ENCODE measurements at places on chromosomes 7 and 10. TPM values are rescaled to one million over a fixed set of nuclear protein-coding genes. Genes with fewer than 3 reads are reported as not detected.

DNA sequence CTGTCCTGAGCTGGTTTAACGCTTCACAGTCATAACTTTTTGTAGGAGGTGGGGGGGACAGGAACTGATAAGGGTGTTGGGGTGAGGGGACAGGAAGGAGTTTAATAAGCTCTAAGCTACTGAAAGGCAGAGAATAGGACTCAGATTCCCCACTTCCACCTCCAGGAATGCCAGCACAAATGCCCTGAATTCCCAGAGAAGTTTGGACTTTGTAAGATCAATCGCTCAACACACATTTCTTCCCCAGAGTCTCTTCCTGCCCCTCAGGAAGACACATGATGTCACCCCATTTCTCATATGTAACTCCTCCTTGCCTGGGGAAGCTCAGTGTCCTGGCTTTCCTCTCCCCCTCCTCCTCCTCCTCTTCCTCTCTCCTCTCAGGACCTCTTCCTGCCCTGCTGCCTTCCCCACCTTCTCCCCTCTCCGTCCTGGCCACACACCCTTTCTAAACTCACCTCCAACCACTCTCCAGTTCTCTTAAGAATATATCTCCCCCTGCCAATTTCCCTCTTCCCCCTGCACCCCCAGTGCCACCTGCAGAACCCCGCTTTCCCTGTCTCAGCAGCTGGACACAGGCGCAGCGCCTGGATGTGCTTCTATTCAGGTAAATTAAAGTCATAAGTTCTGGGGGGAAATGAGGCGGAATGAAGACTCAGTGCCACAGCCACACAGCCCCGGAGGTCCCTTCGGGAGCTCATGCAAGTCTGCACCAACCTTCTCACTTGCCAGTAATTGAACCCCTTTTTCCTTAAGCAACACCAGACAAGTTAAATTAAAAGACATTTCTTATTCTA lies 5.3 kb upstream of the LOXL4 start:
- peaks cover 26% of the 10 kb centered on the region for H3K4me1 ChIP-seq
- H3K4me3 ChIP-seq = no peak overlapping the region
- no peaks in the 10 kb centered on the region for H3K36me3 ChIP-seq
- no peaks in the 10 kb centered on the region for H3K27me3 ChIP-seq
- H3K27ac ChIP-seq = no peak overlapping the region

- no peak for DNase-seq
- H3K4me1 ChIP-seq = no peaks in the 10 kb centered on the region
- H3K36me3 ChIP-seq = no peaks in the 10 kb centered on the region
- no peak overlapping the region for H3K4me3 ChIP-seq
- H3K27me3 ChIP-seq = peaks cover 7% of the 10 kb centered on the region
Observed at GRCh38 chr10:26386781-26387180, 51.4 kb upstream of the APBB1IP start.

DNA sequence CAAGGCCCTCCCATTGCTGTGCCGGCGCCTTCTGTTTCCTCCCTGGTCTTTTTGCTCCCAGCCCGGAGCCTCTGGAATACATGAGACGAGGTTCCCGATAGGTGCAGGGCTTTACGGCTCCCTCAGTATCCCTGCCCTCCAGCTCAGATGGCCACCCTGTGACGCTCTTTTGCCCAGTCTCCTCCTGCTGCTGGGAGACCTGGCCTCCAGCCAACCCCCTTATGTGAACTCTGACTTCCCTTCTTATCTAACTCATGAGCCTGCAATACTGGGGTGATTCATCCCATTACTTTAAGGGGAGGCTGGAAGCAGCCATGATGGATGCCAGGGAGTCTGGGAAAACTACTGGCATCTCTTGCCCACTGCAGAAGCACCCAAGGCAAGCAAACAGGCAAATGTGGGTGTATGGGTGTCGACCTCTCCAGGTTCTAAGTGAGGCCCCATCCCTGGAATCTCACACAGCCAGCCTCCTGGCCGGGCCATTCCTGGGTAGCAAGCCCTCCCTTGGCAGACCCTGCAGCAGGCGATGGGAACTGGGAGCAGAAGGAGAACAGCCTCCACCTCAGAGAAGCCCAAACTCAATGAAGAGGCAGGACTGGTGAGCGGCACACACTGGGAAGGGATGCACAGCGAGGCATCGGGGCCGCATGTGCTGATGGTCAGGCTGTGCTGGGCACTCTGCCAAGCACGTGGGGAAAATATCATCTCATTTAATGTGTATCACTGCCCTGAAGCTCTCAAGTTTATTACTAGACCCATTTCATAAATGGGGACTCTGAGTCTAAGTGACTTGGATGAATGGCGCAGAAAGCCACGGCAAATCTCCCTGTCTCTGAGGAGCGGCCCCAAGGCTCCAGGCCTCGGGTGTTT lies 97.5 kb downstream of the FAM53B start:
- no peak overlapping the region for H3K27ac ChIP-seq
- no peaks in the 10 kb centered on the region for H3K36me3 ChIP-seq
- DNase-seq = peak; percentile 57
- no peaks in the 10 kb centered on the region for H3K27me3 ChIP-seq
- H3K4me3 ChIP-seq = no peak overlapping the region

DNA sequence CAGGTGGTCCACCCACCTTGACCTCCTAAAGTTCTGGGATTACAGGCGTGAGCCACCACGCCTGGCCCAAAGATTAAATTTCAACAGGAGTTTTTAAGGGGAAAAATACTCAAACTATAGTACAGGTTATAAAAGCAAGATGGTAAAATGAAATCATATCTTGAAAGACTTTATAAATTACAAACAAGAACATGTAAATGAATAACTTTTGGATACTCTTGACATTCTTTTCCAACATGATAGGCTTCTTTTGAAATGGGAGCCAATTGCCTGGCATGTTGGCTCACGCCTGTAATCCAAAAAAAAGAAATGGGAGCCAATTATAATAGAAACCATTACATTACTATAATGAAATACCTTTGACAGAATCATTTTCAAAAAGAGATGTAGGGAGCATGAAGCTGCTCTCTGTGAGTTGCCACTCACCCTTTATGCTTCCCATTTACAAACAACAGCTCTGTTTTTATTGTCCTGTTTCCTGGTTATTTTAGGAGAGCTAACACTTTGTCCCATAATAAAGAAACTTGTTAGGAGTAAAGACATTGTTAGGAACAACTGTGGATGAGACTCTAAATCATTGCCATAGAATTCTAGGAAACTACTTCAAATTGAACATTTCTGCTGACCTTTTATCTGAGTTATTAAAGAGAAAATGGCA lies 24.6 kb upstream of the MCU start:
- no peaks in the 10 kb centered on the region for H3K27me3 ChIP-seq
- peaks cover 15% of the 10 kb centered on the region for H3K4me1 ChIP-seq
- no peak overlapping the region for H3K4me3 ChIP-seq

- H3K4me3 ChIP-seq = no peak overlapping the region
- no peak for DNase-seq
- no peaks in the 10 kb centered on the region for H3K36me3 ChIP-seq
- no peaks in the 10 kb centered on the region for H3K27me3 ChIP-seq
- peaks cover 9% of the 10 kb centered on the region for H3K4me1 ChIP-seq
Observed at GRCh38 chr7:149717481-149717880, 55.9 kb downstream of the ZNF467 start.

- H3K4me1 ChIP-seq = peaks cover 32% of the 10 kb centered on the region
- no peaks in the 10 kb centered on the region for H3K36me3 ChIP-seq
- no peak overlapping the region for H3K4me3 ChIP-seq
- DNase-seq = peak; percentile 49
- H3K27me3 ChIP-seq = no peaks in the 10 kb centered on the region
Observed at GRCh38 chr10:32244011-32244410, 102.9 kb downstream of the EPC1 start.

DNA sequence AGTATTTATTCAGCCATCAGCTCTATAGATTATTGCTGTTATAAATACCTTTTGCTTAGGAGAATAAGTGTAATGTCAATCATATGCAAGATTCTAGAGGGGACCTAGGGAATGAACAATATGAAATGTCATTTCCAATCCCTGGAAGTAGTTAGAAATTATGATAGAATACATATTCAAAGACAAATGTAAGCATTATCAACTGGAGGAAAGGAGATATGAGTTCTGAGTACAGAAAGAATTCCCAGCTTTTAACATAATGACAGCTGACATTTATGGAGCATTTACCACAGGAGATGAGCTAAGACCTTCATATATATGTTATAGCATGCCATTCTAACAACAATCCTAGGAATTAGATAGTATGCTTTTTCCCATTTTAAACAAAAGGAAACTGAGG lies 86.2 kb downstream of the FAM13C start:
- no peaks in the 10 kb centered on the region for H3K36me3 ChIP-seq

DNA sequence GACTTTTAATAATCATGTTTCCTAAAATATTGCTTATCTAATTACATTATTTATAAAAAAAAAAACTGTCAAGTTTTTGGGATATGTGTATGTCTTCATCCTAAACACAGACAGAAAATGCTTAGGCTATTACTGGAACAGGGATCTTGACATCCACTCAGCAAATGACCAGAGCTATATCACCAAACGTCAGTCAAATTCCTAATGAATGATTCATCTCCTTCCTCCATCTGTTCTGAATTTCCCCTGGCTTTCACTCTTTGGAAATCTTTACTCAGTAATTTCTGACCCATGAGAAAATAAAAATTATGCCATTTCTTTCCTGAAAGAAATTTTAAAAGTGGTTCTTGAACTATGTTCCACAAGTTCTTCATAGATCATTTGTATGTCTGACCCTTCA lies 552.4 kb upstream of the KCND2 start:
- no peak for DNase-seq
- no peak overlapping the region for H3K27ac ChIP-seq
- H3K4me3 ChIP-seq = no peak overlapping the region
- H3K27me3 ChIP-seq = no peaks in the 10 kb centered on the region
- no peaks in the 10 kb centered on the region for H3K36me3 ChIP-seq

DNA sequence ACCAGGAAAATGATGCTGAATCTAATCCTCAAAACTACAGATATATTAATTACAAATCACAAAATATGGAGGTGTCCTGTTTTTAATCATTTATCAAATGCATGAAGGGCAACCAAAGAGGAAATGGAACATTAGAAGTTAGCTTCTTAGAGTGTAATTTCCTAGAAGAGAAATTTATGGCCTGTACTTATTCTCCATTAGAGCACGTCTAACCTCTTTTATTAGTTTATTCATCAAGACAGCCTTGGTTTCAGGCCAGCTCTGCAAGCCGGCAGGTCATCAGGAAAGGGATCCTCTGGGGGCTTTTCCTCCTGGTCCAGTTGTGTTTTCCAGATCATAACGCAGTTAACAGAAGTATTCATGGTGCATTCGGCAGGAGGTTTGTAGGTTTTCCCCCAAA lies 517.6 kb downstream of the KCNMA1 start:
- H3K36me3 ChIP-seq = no peaks in the 10 kb centered on the region
- H3K4me3 ChIP-seq = no peak overlapping the region
- H3K4me1 ChIP-seq = no peaks in the 10 kb centered on the region

DNA sequence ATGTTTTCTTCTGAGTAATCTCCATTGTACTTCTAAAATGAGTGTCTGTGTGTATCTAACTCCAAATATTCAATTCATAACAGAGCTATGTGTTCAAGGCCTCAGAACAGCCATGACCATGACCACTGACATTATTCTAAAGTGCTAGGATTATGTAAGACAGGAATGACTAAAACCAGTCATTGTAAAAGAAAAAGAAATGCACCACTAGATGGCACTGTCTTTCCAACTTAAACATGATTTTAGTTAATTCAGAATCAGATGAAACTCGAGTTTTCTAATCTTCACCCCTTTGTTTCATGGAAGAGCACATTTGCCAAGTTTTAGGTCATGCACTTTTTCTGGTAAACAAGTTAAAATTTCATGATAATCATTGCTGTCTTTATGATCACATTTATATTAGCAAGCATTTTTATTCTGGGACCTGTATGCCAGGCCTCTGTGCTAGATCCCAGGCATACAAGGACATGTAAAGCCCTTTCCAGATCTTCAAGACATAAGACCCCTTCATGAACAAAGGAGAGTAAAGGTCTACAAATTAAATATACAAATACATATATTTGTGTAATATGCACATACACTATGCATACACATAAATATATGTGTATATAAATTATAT lies 26.1 kb upstream of the RSU1 start:
- no peaks in the 10 kb centered on the region for H3K36me3 ChIP-seq
- no peak overlapping the region for H3K4me3 ChIP-seq
- no peak overlapping the region for H3K27ac ChIP-seq
- H3K27me3 ChIP-seq = no peaks in the 10 kb centered on the region
- 0 out of 2 replicates have a peak, but pooled peaks cover 4% of the 10 kb centered on the region for H3K4me1 ChIP-seq

DNA sequence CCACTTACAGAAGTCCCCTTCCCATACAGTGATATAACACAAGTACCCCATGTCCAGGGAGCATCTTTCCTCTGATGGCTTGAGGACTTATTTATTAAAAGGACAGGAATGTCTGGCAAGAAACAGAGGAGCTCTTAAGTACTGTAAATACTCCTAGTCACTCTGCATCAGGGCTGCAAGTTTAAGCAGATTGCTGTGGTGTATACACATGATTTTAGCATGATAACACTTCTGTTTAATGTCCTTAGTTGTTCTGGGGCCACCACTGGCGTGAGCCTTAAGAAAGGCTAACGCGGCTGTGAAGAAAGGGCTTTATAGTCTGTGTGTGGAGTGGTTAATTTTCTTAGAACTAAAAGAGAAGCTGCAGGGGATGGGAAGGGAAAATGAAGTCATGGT lies 65.7 kb downstream of the GBF1 start:
- peaks cover 22% of the 10 kb centered on the region for H3K4me1 ChIP-seq
- no peaks in the 10 kb centered on the region for H3K27me3 ChIP-seq
- no peak overlapping the region for H3K4me3 ChIP-seq
- H3K36me3 ChIP-seq = no peaks in the 10 kb centered on the region

DNA sequence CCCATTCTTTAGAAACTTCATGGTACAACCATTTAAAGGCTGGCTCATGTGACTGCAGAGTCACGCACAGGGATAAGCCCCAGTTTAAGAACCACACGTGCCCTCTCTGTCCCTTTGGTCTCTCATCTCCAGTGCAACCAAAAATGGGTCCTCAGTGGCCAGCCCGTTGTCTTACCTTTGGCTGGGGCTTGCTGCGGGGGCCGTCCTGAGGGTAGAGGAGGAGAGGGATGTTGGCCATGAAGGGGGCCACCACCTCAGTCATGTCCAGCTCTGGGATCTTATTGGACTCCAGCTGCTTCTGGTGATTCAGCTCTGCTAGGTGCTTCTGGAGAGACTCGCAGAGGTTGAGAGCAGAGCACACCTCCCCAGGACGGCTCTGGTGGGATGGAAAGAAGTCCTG lies 22.3 kb downstream of the PSAP start:
- H3K36me3 ChIP-seq = peaks cover 49% of the 10 kb centered on the region
- no peak for DNase-seq
- no peak overlapping the region for H3K4me3 ChIP-seq
- no peak overlapping the region for H3K27ac ChIP-seq

GRCh38 chr10:17805330-17805729 lies 3.8 kb upstream of the MRC1 start:
- no peaks in the 10 kb centered on the region for H3K36me3 ChIP-seq
- H3K27me3 ChIP-seq = no peaks in the 10 kb centered on the region
- H3K27ac ChIP-seq = no peak overlapping the region
- no peak overlapping the region for H3K4me3 ChIP-seq

GRCh38 chr7:45407730-45408408 lies 166.3 kb upstream of the ADCY1 start:
- H3K4me1 ChIP-seq = peaks cover 12% of the 10 kb centered on the region
- no peak overlapping the region for H3K4me3 ChIP-seq
- no peaks in the 10 kb centered on the region for H3K36me3 ChIP-seq
- no peak overlapping the region for H3K27ac ChIP-seq

GRCh38 chr7:135748770-135749169 lies at the start of gene FAM180A:
Gene FAM180A, minus strand, starts transcription at chr7:135748813. Its CDS starts 233 bp downstream, at chr7:135748580.
- H3K36me3 ChIP-seq = no peaks in the 10 kb centered on the region
- no peak for DNase-seq
- H3K27ac ChIP-seq = no peak within 1 kb of the TSS
- peaks cover 35% of the 10 kb centered on the region for H3K4me1 ChIP-seq

Gene OR2A7
- total RNA-seq = 6.0 TPM

Gene CRCP
- total RNA-seq = 37.1 TPM

Gene GRM8
- total RNA-seq = not detected

Gene OR2A5
- total RNA-seq = not detected

Gene OGDHL
- total RNA-seq = not detected

Gene PNLIP
- not detected for total RNA-seq

Gene PLAU
- 94.9 TPM for total RNA-seq

Data from PC-9 (cell line).